Cerebellar nuclear complex (tissue), 1 donor: ENCODE measurements at places on chromosomes 3 and 15.

GRCh38 chr3:106097817-106098435, 229.1 kb upstream of the CBLB start:
- no peak for DNase-seq

DNA sequence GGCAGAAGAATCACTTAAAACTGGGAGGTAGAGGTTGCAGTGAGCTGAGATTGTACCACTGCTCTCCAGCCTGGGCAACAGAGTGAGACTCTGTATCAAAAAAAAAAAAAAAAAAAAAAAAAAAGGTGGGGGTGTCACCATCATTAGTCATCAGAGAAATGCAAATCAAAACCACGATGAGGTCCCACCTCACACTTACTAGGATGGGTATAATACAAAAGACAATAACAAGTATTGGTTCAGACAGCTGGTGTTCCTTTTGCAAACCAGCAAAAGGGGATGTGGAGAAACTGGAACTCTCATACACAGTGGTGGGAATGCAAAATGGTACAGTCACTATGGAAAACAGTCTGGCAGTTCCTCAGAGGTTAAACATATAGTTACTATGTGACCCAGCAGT, 78.7 kb upstream of the TSC22D2 start:
- no peak for DNase-seq

- DNase-seq = no peak
These were observed 7.5 kb downstream of the GOLIM4 start for GRCh38 chr3:168088106-168088720.

DNA sequence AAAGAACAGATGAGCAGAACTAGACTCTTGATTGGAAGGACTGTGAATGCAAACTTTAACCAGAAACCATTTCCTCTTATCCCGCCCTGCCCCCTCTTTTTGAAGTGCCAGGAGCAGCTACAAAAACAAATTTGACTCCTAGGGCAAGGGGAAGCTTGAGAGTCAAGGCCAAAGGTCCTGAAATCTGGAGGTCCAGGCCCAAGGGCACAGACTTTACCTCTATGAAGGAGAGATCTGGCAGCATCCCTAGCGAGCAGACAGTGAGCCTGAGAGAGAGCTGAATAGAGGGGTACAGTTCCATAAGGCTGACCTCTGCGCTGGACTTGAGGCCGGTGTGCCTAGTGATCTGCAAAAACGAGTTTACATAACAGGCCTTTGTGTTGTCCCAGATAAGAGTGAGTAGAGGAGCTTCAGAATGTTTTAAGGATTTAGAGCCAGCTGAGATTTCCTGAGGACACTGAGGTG, 5.1 kb downstream of the RAB43 start:
- DNase-seq = no peak

DNA sequence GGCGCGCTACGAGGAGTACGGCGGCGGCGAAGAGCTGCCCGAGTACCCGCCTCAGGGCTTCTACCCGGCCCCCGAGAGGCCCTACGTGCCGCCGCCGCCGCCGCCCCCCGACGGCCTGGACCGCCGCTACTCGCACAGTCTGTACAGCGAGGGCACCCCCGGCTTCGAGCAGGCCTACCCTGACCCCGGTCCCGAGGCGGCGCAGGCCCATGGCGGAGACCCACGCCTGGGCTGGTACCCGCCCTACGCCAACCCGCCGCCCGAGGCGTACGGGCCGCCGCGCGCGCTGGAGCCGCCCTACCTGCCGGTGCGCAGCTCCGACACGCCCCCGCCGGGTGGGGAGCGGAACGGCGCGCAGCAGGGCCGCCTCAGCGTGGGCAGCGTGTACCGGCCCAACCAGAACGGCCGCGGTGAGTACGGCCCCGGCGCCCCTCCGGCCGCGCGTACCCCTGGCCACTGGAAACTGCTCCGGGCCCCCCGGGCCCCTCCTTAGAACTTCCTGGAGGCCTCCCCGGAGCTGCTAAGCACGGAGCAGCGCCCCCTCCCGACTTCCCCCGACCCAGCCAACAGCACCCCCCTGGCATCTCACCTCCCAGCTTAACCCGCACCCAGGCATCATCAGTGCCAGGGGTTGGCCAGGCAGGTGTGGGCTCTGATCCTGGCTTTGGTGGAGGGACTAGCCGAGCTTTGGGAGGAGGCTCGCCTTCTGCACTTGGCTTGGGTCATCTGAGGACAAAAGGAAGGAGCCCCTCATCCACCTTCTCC, 1.4 kb downstream of the LOXL1 start:
- no peak for DNase-seq

DNA sequence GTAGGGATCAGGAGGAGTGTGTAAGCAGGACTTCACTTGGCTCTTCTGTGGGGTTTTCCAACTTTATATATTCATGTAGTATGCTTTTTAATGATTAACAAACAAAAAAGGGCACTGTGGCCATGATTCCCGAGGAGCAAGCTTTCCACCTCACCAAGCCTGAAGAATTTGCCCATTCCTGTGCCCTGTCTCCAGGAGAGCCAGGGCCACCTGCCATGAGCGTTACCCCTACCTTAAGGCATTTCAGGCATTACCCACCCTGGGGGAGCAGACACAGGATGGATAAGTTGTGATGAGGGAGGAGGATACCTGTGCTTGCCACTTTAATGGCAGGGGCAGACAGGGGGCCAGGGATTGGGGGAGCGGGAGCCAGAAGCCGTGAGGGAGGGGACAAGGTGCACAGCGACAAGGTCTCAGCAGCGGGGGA, 3.0 kb downstream of the TRPM1 start:
- DNase-seq = no peak

GRCh38 chr15:74584779-74585178, 30.9 kb upstream of the CLK3 start:
- no peak for DNase-seq

- no peak for DNase-seq
These were observed 21.2 kb downstream of the CRTC3 start for GRCh38 chr15:90550919-90551318.
